ENCODE measurements at places on chromosomes 1 and 21.
A peak's percentile ranks its signal among the peaks of the same experiment; 100 is the strongest.

- no peak for DNase-seq
These were observed 159.9 kb upstream of the L1TD1 start for GRCh38 chr1:62034790-62035189.

- no peak for DNase-seq
These were observed 340.1 kb downstream of the SETD4 start for GRCh38 chr21:35720208-35720731.

DNA sequence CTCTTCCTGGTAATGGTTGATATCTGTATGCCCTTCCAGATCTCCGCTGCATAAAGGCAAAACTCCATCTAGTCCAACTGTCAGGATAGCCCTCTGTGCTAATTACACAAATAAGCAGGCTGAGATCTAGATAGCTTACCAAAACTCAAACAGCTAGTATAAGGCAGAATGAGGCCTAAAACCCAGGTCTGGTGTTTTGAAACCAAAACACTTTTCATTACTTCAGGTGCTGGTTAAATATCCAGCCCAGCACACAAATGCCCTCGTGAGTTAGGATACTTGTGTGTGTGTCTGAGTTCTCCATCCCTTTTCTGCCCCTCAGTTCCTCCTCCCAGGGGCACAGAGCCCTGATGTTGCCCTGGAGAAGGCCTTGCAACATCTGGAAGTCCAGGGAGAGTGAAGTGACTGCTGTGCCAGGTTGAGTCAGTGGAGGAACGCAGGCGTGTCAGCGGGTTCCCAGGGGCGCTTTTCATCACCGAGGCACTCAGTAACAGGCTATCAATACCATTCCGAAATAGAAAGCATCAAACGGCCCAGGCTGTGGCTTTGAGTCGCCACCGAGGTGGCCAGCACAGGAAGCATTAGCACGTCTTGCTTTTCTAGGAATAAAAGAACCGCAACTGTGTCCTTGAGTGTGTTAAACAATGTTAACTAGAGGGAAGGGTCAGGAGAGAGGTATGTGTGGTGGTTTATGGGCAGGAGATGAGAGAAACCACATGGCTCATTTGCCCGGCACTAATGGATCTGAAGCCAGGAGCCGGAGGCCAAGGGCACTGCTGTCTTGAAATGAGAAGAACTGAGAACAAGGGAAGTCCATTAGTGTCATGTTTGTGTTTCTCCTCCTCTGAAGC lies 90.7 kb upstream of the WLS start:
- DNase-seq = peak; percentile 53

GRCh38 chr1:247357781-247358211 lies 26.1 kb upstream of the ZNF496 start:
- DNase-seq = no peak

GRCh38 chr1:27572679-27573426 lies 31.1 kb downstream of the AHDC1 start:
- DNase-seq = no peak

DNA sequence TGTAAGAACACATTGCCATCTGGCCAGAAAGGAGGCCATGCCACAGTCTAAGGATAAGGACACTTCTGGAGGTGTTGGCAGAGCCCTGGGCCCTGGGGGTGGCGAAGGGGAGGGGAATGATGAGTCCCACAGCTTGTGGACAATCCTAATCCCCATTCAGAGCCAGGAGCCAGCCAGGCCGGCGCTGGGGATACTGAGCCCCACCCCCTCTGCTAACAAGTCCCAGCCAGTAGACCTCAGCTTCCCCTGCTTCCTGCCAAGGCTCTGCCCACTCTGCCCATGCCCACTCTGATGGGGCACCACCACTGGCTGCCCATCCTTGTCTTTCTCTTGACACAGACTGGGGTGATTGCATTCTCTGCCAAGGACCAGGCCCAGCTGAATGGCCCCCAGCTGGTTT lies 71.9 kb downstream of the NAV1 start:
- DNase-seq = no peak

DNA sequence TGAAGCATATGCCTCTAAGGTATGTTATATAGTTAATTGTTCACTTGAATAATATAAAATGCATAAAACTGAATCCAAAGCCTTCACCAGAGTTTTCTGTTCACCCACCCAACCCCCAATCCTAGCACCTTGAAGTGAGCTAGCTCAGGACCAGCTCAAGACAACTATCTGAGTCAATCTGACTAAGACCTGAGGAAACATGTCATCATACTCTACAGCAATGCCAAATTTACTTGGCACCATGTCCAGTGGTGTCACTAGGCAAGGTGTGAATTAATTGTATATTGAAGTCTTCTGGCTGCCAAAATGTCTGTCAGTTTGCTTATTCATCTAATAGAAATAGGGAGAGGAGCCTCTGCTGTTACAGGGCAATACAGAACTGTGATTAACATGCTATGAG lies 3.8 kb downstream of the DNASE2B start:
- DNase-seq = peak; percentile 1

- peak; percentile 82 for DNase-seq
These were observed 22.9 kb downstream of the S1PR1 start for GRCh38 chr1:101259744-101260148.

- DNase-seq = no peak
These were observed 57.3 kb downstream of the HS2ST1 start for GRCh38 chr1:86971778-86972177.

DNA sequence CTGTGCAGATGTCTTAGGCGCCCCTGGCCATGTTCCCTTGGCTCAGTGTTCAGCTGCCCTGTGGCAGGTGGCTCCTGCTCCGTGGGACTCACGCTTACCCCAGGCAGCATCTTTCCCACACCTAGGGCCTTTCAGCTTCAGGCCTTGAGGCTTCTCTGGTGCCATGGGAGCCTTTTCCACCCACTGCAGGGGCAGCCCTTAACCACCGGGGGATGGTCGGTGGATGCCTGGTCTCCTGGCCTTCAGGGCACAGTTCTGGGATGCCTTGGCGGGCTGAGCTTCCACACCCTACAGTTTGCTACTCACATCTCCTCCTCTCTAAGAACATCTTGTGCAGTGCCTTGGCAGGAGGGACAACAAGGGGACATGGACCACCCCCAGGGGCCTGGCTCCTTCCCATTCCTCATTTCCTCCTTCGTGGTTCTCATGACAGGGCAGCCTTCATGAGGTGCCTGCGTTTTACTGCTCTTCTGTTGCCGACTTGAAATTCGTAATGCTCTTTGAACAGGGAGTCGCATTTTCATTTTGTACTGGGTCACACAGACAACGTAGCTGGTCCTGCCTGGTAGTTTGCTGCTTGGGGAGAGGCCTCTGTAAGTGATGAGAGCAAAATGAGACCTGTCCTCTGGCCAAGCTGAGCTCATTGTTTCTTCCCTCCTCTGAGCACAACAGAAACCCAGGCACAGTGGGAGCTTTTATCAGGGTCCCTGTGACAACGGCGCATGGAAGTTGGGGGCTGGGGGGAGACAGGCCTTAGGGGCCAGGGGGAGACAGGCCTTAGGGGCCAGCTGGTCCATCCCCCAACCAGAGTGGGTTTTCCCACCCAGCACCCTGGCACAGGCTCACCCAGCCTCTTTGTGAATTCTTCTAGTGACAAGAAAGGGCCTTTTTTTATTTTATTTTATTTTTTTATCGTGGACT lies 62.0 kb upstream of the NEK2 start:
- no peak for DNase-seq

DNA sequence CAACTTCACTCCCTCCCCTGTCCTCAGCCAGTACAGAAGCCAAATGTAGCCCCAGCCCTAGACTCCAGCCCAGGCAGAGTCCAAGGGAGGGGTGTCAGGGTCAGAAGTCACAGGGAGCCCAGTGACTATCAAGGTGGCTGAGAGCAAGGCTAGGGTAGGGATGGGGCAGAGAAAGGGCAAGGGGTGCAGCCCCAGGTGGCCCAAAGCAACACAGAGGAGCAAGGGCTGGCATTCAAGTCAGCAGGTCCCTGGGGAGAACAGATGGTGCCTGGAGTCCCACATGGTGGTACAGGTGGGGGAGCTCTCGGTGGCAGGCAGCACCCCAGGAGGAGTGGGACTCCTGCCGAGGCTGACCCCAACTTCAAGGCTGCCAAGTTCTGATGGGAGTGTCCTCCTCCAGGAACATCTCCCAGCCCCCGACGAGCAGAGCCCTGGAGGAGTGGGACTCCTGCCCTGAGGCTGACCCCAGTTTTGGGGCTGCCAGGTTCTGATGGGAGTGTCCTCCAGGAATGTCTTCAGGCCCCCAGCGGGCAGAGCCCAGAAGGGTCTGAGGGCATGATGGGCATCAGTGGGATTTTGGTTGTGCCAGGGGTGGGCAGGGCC lies 3.7 kb upstream of the DVL1 start:
- no peak for DNase-seq
